ENCODE measurements at places on chromosomes 2 and 18.

DNA sequence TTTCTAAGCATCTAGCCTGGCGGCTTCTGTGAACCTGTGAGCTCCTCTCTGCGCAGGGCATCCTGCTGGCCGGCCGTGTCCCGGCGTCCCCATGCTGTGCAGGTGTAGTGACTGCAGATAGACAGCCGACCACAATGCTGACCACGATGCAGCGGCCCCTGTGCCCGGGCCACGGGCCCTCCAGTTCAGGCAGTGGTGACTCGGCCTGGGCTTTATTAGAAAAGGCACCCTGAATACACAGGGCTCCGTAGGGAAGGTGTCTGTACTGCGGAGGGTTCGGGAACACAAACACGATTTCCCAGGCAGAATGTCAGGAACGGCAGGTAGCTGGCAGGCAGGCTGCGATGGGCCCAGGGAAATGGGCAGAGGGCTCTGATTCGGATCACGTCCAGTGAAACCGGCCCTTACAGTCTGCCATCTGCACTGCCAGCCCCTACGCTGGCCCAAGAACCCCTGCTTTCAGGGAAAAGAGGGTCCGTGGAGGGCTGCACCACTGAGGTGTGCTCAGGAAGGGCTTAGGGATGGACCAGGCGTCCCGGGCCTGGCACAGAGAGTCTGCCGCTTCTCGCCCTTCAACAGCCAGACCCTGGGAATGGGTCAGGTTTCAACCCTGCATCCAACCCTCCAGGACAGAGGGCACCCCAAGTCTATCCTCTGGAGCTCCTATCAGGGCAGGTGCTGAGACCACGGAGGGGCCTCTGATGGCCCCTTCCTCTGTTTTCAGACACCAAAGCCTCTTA, 196.5 kb downstream of the HDAC4 start:
- no peak for DNase-seq

- no peak for DNase-seq
Measured at GRCh38 chr2:56211048-56211447, 27.3 kb downstream of the CCDC85A start.

GRCh38 chr18:12783524-12783923, 80.7 kb downstream of the PSMG2 start:
- no peak for DNase-seq

- peak; percentile 45 for DNase-seq
Measured at GRCh38 chr2:45729753-45730512, 78.5 kb downstream of the PRKCE start.

GRCh38 chr18:8765783-8766463, 60.6 kb downstream of the MTCL1 start:
- DNase-seq, result no peak

DNA sequence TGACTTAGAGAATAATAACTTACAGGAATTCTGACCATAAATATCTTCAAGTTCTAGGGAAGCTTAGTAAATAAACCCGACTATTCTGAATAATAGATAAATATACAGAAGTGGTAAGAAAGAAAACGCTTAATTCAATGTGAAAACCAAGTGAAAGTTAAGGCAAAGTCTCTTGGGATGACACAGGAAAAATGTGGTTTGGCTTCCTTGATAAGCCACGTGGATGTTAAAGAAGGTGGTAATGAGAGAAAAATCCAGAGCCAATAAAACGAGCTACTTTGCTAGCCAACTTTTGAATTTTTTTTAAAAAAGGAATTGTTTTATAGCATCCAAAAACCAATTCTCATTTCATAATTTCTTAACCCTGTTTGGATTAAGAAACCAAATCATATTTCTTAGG, 166.2 kb upstream of the VRK2 start:
- no peak for DNase-seq

- DNase-seq, result no peak
Measured at GRCh38 chr2:37370666-37371065, 26.2 kb downstream of the QPCT start.
